ENCODE measurements at places on chromosomes 11 and 22.

- no peak for DNase-seq
These were observed 151.6 kb upstream of the BLID start for GRCh38 chr11:122267602-122268001.

GRCh38 chr11:118639899-118640298 is 32.5 kb downstream of the PHLDB1 start:
- no peak for DNase-seq

- DNase-seq: no peak
These were observed 2.2 kb downstream of the PHF21B start for GRCh38 chr22:45007391-45008185.

- DNase-seq: no peak
These were observed 18.5 kb upstream of the OR4D5 start for GRCh38 chr11:123920943-123921342.

DNA sequence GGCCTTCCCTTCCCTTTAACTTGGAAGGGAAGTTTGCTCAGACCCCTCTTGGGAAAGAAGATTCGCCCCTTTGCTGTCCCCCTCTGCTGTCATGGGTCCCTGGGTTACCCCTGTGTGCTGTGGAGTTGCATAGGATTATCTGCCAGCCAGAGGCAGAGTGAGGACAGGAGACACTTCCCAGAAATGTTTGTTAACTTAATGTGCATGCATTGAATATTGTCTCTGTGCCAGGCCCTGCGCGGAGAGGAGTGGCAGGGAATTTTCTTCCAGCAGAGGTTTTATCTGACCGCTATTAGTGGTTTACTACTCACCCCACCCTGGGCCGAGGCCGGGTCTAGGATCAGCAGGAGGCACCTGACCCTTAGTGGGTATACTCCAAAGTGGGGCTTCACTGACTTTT is 894.8 kb downstream of the TBC1D22A start:
- no peak for DNase-seq

GRCh38 chr22:48738204-48738980 is 1089.3 kb downstream of the BRD1 start:
- no peak for DNase-seq

GRCh38 chr11:6626971-6627761 is 7.9 kb upstream of the TPP1 start:
- DNase-seq: no peak

GRCh38 chr22:23520863-23521440 is 59.1 kb downstream of the IGLL1 start:
- DNase-seq: no peak

GRCh38 chr11:44634401-44635281 is 69.2 kb downstream of the CD82 start:
- no peak for DNase-seq

DNA sequence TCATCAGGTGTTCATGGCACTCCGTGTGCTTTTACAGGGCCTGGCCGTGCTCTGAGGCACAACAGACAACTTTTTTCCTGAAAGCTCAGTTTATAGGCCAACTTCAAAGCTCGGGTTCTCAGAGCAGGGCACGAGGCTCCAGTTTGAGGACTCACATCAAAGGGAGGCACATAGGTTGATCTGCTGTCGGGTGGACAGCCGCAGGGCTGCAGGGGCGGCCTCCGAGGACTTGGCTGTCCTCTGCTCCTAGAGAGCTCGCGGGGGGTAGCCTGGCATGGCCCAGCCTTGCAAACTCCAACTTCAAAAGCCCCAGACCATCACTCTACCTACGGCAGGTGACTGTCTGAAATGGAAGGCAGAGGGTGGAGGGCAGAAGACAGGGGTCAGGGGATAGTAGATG is 31.6 kb downstream of the C11orf58 start:
- DNase-seq: no peak

- no peak for DNase-seq
These were observed 503.9 kb downstream of the INSC start for GRCh38 chr11:15618583-15619032.

All from activated CD8-positive, alpha-beta memory T cell treated with anti-CD3 and anti-CD28 coated beads for 48 hours (primary cell).